ENCODE measurements at places on chromosomes 6 and 20. TPM values are rescaled to one million over a fixed set of nuclear protein-coding genes. Genes with fewer than 3 reads are reported as not detected.

The UNC5CL gene
- total RNA-seq: 1.1 TPM

The HSPA12B gene
- not detected for total RNA-seq

GRCh38 chr6:76644231-76644630, 571.8 kb upstream of the IMPG1 start:
- no peak for DNase-seq

DNA sequence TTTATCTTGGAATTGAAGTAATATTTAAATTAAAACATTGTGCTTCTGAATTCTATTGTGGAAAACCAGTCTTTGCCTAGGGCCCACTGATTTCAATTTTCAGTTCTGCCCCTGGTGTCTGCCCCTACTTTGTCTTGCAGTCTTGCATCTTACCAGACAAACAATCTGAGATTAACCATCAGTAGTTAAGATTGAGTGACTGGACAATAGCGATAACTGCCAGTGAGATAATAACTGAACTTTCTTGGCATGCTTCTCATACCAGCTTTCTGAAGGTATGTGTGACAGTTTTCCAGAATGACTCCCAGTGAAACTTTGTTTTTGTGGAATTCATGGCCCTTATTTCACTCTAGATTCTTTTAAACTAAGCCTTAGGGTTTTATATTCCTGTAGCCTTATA, 53.5 kb downstream of the KCNQ5 start:
- DNase-seq: no peak

- peak; percentile 65 for DNase-seq
These were observed 44.3 kb downstream of the ABHD12 start for GRCh38 chr20:25346349-25346748.

DNA sequence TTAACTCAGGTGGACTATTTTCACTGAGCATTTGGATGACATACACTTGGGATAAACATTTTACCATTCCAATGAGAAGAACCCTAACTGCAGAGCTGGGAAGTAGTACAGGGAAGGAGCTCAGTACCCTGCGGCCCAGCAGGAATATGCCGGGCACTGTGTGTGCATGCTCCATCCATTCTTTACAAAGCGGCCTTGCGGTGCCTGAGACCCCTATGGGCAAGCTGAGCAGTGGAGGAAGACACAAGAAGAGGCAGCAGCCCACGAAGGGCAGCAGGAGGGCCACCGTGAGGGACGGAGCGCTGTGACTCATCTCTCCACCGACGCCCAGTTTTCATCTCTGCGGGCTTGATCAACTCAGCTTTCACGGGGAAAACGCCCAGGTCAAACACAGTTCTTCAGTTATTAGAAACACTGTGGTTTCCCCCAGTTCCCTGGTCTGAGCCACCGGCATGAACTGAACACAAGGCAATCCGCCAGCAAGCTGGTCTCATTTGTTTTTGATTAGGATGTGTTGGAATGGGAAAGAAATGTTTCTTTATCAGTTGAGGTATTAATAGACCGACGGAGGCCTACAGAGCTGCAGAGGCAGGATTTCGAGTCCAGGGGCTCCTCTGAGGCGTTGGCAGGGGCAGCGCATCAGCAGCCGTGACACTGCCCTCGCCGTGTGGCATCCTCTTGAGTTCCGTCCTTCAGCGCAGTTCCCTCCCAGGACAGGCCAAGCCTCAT, 44.9 kb downstream of the IRF4 start:
- DNase-seq: no peak

Measured in activated CD8-positive, alpha-beta T cell treated with anti-CD3 and anti-CD28 coated beads, Interleukin-2, amount 10 ng/mL, durations not matched to agents 7 days and 5 days (primary cell).